Brain pericyte (primary cell): ENCODE measurements at places on chromosomes 4 and X.

DNA sequence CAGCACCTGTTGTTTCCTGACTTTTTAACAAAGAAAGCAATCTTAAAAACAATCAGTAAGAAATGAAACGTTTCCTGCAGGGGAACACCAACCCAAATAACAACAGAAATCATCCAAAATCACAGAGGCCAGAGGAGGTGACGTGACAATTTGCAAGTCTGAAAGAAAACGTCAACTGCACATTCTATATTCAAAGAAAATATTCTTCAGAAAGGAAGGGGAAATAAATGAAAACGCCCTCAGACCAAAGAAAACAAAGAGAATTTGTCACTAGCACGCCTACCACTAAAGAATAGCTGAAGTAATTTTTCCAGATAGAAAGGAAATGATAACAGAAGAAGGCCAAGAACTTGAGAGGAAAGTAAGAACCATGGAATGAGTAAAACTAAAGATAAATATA is 74.4 kb downstream of the CASP3 start:
- DNase-seq: no peak

GRCh38 chrX:903116-903515 is 272.5 kb downstream of the SHOX start:
- no peak for DNase-seq

DNA sequence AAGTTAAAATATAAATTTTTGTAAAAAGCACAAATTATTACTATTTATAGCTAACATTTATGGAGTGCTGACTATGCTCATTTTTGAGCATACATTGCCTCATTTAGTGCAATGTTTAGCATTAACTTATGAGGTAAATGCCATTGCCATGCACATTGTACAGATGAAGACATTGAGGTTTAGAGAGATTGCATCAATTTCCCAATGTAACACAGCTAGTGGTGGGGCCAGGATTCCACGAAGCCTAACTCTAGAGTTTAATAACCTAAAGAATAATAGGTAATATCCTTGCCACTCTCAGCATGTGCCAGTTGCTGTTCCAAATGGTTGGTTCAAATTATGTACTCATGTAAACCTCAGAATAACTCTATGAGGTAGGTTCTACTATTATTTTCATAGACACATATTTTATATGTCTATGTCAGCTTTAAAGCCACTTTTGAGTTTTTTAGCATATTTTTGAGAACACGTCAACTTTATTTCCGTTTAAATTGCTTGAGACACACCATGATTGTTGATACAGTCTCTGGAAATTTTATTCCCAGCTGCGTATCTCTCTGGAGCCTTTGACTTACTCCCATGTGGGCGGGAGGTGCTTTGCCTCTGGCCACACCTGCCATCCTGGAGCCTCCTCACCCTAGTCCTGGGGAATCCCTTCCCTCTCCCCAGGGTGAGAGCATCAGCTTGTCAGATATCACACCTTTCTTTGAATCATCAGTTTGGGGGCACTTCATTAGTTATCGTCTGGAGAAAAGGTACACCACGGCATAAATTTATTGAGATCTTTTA is 10.8 kb upstream of the ADH1A start:
- peak; percentile 10 for DNase-seq

- no peak for DNase-seq
Observed at GRCh38 chr4:138439143-138439581, 197.0 kb upstream of the SLC7A11 start.

DNA sequence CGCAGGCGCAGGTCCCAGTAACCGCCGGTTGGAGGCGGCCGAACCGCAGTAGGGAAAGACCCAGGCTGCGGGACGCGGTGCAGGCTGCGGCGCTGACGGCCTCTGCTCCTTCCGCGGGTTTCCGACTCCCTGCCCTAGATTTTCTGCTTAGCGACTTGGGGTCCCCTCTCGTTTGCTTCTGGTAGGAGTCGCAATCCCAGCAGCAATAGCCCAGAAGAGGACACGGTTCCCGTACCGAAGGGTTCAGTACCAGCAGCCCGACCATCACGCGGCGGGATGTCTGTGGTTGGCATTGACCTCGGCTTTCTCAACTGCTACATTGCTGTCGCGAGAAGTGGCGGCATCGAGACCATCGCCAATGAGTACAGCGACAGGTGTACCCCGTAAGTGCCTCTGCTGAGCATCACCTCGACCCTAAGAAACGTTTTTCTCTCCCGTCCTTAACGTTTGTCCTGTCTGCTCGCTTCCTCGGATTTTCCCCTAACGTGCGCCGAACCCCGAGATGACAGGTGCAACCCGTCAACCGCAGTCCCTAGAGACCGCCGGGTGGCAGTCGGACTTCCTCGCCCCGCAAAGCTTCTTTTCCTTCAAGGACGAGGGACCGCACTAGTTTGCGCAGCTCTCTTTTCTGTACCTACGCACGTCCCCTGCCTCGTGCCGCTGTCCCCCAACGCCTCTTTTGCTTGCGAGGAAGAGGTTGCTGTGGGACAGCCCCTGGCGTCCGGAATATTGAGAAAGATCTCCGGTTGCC is at the start of gene HSPA4L:
HSPA4L (plus strand) TSS at position 48 of the 751 bp plus-strand sequence; CDS start at position 277, 229 bp downstream.
- DNase-seq: no peak

- no peak for DNase-seq
Observed at GRCh38 chrX:124211312-124211942, 121.0 kb upstream of the TEX13D start.

DNA sequence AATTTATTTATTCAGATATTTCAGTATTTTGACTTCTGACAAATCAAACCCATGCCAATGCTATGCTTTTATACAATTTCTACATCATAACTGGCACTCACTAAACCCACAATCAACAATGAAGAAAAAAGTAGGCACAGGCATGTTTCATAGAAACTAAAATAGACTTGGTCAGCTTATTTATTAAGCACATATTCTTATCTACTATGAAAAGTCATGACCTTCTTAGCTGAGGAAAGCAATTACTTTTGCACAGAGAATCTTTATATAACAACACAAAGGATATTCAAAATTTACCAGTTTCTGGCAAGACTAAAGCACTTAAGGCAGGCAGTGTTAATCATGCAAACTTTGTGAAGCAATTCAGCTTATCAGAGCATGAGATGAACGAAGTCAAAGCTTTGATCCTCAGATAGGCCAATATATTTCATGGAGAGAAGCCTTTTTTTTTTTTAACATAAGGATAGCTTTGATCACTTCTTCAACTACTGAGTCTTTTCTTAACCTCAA is 490.6 kb downstream of the INPP4B start:
- DNase-seq: no peak

DNA sequence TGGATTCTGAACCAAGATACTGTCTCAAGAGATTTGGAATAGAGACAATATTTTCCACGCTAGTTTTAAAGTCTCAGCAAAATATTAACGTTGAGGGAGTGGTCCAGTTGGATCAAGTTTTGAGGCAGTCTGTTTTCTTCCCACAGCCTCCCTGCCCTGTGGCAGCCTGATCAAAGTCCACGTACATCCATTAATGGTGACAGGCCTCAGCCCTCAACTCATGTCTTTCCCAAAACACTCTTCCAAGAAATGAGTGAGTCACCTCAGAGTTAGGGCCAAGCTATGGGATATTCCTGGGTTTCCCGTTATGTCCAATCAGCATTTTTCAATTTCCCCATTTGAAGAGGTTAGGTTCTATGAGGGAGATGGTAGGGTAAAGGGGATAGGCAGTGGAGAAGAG is 28.5 kb downstream of the EGFL6 start:
- no peak for DNase-seq

DNA sequence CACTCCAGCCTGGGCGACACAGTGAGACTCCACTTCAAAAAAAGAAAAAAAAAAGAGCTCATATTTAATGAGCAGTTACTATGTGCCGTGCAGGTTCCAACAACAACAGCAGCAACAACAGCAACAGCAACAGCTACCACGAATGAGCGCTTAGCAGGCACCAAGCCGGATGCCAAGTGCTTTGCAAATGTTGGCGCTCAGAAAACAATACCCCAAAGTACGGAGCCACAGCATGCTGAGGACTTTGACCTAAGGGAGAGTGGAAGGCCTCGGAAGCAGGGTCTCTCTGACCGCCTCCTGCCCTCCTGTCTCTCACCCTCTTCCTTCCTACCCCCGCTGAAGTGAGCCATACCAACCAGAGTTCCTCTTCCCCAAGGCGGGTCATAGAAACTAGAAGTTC is 102.2 kb upstream of the AFAP1 start:
- DNase-seq: no peak

GRCh38 chr4:43332052-43332425 is 439.5 kb downstream of the GRXCR1 start:
- no peak for DNase-seq

DNA sequence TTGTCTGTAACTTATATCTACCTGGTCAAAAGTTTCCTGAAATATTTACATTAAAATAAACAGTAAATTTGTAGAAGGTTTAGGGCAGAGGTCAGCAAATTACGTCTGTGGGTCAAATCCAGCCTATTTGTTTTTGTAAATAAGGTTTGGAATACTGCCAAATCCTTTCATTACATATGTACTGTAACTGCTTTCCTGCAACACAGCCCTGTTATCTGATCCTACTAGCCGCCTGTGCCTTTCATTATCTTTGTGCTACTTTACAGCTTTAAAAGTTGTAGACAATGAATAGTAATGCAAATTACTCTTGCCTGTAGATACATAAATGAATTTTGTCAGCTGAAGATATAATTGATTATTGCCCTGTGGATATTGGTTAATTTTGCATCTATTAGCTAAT is 369.6 kb upstream of the SLC7A11 start:
- no peak for DNase-seq

- no peak for DNase-seq
Observed at GRCh38 chr4:46793036-46793435, 116.0 kb downstream of the COX7B2 start.

DNA sequence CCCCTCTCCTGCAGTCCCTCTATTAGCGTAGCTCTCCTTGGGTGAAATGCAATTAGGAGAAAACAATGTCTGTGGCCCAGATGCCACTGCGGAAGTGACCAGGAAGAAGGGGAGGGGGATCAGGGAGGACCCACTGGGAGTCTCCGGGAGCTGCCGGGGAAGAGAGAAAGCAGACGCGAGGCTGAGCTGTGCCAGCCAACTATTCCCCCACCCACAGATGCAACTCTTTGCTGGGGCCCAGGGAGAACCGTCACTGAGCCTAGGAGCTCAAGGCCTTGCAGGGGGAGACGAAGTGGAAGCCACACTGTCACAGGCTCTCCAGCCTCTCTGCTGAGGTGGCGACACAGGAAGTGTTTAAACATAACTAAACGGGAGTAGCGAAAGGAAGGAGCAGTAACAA is 149.2 kb downstream of the BCOR start:
- DNase-seq: no peak

- DNase-seq: no peak
Observed at GRCh38 chrX:151774421-151774820, 39.9 kb downstream of the CNGA2 start.

DNA sequence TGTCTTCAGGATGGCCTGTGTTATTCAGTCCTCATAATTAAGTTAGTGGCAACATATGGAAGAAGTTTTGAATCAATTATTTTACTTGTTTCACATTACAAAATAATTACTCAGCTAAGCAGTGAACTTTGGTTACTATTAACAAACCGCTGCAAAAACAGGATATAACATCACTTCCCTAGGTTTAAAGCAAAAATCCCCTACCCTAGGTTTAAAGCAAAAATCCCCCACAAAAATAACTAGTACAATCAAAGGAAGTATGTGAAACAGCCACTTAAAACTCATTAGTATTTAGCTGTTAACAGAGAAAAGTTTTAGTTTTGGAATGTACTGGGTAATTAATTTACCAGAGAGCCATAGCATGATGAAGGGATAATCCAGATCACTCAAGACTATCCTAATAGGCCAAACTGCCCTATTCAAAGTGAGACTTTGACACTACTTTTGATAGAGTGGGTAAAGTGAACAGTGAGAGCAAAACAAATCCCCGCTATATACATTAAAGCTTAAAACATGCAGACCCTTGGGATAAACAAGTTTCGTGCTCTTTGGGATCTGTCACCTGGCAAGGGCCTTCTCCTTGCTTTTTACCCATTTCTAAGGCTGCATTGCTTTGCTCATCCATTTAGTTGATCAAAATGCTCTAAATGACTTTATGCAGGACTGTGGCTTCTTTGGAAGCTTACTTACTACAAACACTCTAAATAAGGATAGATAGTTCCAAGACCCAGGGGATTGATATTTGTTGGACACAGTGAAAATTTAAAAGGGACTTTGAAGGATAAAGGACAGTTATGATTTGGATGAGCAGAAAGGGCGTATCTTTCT is 36.4 kb upstream of the GPR174 start:
- DNase-seq: no peak

- no peak for DNase-seq
Observed at GRCh38 chr4:151581570-151581969, 172.6 kb downstream of the FHIP1A start.

DNA sequence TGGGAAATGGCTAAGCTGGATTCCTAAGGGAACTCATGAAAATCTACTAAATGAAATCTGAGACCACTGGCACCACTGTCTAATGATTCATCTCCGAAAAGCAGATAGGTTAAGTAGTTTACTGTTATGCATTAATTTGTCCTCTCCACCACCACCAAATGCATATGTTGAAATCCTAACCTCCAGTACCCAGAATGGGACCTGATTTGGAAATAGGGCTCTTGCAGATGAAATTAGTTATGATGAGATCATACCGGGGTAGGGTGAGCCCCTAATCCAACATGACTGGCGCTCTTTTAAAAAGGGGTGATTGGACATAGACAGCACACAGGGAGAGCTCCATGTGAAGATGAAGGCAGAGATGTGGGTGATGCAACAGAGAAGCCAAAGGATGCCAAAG is 124.9 kb upstream of the GUCY1A1 start:
- no peak for DNase-seq

- DNase-seq: no peak
Observed at GRCh38 chr4:7103607-7104365, 35.9 kb upstream of the GRPEL1 start.

DNA sequence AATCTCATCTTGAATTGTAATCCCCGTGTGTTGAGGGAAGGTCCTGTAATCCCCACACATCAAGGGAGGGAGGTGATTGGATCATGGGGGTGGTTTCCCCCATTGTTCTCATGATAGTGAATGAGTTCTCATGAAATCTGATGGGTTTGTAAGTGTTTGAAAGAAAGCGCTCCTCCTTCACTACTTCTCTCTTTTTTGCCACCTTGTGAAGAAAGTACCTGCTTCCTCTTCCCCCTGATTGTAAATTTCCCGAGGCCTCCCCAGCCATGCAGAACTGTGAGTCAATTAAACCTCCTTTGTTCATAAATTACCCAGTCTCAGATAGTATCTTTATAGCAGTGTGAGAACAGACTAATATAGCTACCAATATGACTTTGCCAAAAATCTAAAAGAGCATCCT is 41.1 kb downstream of the GBA3 start:
- no peak for DNase-seq

GRCh38 chr4:152436384-152436783 is 99.5 kb downstream of the FBXW7 start:
- no peak for DNase-seq

DNA sequence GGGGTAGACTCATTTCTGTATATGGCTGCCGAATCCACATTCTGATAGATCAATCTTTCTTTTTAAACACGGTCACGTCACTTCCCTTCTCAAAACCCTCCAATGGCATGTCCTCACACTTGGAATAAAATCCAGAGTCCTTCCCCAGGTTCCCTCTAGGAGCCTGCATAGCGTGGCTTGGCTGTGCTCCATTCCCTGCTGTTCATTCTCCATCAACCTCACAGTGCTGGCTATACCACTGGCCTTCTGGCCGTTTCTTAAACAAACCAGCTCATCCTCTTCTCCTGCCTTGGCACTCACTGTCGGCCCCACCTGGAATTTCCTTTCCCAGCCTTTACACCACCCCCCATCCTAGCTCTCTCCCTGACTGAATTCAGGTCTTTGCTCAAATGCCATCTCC is 77.1 kb downstream of the RBM47 start:
- DNase-seq: no peak

GRCh38 chr4:24482871-24483270 is 101.5 kb downstream of the DHX15 start:
- DNase-seq: no peak
